Activated effector memory CD4-positive, alpha-beta T cell treated with Interleukin-2 at 50 U/mL for 16 hours (primary cell): ENCODE measurements at places on chromosomes 5 and 9.

DNA sequence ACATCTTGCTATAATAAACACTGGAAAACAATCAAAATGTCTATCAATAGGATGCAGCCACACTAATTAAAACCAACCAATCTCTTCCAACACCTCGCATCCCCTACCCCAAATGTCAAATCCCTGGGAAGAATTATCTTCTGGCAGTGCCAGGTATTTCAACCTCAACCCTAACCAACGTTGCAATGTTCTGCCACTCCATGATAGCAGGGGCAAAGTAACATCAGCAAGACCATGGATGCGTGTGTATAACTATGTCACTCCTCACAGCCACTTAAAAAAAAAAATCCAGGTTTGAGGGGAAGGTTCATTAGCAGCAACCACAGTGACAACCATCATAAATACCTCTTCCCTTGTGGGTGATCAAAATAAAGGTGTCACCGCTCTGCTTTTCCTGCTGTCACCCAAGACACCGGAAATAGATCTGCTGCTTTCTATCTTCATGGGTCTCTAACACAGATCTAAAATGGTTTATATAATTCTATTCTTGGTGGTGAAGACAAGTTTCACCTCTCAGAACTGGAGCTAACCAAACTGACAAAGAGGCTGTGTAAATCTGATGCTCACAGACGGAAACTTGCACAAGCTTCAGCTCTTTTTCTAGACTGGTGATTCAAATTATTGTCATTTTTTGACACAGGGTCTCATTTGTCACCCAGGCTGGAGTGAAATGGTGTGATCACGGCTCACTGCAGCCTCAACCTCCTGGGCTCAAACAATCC lies 9.9 kb downstream of the HSPA9 start:
- DNase-seq, result no peak

DNA sequence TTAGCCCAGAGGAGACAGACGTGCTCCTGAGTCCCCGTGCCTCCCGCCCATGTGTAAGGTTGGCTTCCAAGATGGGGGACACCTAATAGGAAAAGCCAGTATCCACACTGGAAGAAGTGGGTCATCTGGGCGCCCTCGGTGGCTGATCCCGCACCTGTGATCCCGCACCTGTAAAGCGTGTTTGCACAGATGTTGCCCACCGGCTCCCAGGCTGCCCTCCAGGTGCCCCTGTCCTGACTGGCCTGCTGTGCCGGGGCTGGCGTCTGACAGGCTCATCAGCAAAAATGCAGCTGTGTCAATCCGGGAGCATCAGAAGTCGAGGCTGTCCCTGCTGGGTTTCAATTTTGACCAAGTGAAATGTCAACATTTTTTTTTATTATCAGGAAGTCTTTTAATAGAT lies 88.5 kb downstream of the IRX1 start:
- DNase-seq, result no peak

DNA sequence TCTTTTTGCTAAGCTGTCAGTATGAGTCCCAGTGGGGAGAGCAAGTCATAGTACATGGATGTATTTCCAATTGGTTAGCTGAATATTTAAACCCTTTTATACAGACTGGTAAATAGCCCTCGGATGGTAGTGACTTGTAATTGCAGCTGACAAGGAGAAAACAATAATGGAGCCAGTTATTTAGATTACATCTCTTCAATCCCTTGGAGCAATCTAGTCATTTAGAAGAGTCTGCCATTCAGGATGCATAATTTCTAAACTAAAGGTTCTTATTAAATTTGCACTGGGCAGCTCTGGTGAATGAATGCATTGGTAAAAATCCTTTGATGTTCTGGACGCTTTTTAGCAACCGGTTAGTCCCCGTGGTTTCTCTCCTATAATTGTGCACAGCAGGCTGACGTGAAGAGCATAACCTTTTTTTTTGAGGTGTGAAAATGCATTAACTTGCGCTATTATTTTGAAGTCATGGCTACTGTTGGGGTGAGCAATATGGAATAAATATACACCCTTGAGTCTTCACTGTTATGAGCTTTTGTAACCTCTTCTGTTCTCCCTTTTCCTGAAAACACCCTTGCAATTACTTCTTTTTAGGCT lies 158.6 kb upstream of the CD180 start:
- DNase-seq, result no peak

DNA sequence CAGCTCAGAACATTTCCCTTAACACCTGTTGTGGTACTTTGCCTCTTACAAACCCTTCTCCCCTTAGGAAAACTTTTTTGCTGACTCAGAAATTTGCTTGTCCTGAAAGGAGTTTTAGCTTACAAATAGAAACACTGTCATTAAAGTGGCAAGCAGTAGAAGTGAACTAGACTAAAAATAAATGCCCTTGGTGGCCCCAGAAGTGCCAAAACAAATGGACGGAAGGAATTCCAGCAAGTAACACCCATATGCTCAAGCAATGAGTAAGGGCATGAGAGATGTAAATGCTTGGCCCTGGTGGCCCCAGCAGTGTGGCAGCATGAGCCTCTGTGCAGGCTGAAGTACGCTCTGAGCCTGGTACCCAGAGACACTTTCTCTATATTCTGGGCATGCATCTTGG lies 8.6 kb downstream of the VLDLR start:
- no peak for DNase-seq

DNA sequence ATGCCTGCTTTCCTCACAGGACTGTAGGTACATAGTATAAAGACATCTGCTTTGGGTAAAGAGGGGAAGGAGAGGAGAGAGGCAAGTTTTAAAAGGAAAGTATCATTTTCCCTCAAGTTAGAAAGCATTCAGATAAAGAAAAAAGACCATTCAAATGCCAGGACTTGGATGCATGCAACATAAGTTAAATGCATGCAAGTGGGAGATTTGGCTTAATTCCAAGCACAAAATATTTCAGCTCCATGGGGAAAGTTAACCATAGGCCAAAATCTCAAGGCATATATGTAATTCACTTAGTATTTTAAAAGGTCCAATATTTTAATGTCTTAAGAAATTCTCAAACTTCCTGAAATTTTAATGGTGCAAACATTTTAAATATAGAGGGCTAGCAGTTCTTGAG lies 36.4 kb downstream of the POU5F2 start:
- no peak for DNase-seq

GRCh38 chr5:153084511-153084910 lies 406.0 kb upstream of the GRIA1 start:
- no peak for DNase-seq

DNA sequence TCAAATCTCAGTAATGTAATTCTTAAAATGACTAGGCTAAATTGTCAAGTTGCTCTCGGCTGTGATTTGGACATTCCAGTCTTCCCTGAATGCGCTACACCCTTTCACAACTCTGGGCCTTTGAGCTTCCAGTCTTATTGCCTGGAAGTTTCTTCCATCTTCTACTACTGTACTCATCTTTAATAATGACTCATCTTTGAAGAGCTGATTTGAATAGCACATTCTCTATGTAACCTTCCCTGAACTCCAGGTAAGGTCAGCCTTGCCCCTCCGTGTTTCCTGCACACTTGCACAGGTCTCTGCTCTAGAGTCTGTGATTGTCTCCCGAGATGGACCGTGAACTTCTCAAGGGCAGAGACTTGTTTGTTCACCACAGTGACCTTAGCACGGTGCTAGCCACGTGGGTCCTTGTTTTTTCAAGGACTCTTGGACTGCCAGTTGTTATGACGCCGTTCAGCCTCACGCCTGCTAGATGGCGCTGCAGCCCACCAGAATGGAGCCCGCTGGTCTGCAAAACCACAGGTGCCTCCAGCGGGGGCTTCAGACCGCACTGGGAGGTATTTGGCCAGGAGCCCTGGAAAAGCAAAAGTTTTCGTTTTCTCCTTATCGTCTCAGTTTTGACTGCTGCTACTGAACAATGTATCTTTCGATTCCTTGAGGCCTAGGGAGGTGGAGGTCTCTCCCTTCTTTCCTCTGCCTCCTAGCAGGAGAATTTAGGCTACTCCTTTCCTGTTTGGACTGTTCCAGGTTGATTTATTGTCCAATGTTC lies 44.4 kb downstream of the SEC61B start:
- peak; percentile 12 for DNase-seq

DNA sequence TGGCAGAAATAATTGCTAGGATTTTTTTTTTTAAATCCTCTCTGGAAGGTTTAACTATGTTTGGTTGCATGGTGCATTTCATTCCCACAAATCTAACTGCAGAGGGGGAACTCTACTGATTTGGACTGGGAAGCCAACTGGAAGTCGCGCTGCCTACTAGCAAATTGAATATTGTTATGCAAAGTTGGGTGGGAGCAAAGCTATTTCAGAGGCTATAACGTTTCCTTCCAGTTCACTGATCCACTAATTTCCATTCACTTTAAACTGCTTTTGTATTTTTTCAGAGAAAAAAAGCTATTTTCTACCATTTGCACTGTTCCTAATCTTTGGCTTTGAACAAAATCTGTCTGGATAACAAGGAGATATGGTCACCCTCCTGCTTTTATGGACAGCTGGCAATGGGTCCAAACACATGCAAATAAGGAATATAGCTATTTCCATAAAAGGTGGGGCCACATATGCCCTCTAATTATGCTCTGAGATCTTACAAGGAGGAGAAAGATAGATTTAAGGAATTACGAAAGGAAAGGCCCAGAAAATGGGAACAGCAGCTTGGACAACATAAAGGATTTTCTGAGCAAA lies 40.1 kb downstream of the MACIR start:
- DNase-seq, result no peak

DNA sequence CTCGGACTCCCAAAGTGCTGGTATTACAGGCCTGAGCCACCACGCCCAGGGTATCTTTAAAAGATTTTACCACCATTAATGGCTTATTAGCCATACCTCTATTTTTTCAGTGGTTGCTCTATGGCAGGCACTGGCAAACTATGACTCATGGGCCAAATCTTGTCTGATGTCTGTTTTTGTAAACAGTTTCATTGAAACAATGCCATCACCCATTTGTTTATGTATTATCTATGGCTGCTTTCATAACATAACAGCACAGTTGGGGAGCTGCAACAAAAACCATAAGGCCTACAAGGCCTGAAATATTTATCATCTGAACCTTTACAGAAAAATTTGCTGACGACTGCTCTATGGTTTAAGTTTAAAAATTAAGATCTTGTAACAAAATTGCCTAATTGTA lies 66.8 kb downstream of the SLC38A9 start:
- no peak for DNase-seq

DNA sequence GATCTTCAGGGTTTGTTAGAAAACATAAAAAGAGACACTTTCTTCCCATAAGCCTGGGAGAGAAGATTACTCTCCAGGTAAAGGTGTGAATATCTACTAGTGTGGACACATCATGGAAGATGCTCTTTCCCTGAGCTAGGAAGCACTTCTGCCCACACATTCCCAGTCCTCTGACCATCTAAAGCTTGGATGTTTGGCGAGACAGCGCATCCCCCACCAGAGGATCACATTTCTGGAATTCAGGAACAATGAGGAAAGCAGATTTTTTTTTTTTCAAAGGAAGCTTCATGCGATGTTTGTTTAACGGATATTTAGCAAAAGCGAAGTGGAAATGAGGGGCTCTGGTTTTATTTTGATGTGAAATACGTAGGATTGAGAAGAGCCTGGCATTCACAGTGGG lies 6.2 kb downstream of the SVEP1 start:
- no peak for DNase-seq

DNA sequence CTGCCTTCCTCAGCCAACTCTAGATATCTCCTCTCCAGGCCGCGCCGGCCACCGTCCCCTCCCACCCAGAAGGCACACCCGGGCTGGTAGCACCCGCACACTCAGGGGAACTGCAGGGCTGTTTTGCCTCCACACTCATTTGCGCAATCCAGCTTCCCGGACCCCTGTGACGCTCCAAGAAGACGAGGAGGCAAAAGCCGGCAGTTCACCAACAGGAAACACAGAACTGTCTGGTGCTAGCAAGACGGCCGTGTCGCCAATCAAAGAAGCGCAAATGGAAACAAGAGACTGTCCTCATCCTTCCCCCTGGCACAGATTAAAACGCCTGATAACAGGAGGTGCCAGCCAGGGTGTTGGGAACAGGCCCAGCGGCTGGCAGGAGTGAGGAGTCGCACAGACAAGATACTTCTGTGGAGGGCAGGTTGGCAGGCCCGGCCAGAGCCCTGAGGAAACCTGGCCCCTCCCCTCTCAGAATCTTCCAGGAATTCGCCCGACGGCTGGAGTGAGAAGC lies 7.8 kb downstream of the AGPAT2 start:
- no peak for DNase-seq

GRCh38 chr5:158294701-158295100 lies 435.8 kb upstream of the CLINT1 start:
- DNase-seq, result no peak

DNA sequence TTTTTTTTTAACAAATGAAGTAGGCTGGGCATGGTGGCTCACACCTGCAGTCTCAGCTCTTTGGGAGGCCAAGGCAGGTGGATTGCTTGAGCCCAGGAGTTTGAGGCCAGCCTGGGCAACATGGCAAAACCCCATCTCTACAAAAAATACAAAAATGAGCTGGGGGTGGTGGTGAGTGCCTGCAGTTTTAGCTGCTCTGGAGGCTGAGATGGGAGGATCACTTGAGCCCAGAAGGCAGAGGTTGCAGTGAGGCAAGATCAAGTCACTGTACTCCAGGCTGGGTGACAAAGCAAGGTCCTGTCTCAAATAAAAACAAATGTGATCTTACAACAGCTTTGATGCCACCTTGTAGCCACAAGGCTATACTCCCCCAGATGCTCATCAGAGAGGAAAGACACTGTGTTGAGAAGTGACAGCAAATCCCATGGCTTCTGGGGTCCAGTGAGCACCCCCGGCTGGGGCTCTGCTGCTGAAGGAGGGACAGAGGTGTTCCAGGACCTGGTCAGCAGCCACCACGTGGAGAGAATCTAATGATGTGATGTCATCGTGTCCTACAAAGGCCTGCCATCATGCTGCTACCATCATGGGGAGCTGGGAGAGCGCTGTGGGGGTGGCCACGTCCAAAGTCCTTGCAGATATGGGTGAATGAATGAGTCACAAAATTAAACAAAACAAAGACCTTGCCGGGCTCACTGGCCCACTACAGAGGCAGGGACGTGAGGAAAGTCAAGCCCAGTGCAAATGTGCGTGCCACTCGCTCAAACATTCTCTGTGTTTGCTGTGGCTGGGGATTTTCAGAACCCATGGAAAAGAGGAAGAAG lies 60.7 kb downstream of the PRRT1B start:
- DNase-seq, result no peak

- DNase-seq, result no peak
Observed at GRCh38 chr9:72827950-72828731, 124.7 kb downstream of the ALDH1A1 start.

- no peak for DNase-seq
Observed at GRCh38 chr9:116370556-116370955, 217.0 kb downstream of the PAPPA start.

GRCh38 chr5:157993986-157994691 lies 135.2 kb upstream of the CLINT1 start:
- DNase-seq, result peak; percentile 9

DNA sequence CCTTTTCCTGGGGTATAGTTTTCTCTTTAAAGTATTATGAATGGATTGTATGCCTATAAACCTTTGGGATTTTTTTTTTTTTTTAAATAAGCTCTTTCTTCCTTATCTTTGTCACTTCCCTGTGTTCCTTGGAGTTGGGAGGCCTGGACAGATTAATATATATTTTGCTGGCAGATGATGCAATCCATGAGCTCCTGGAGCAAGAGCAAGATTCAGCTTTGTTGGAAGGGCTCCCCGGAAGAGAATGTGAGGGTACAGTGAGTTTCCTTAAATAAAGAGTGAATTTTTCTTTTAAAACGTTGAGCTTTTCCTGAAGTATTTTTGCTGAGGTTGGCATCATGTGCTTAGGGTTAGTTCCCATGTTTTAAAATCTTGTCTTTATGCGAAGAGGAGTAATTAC lies 98.7 kb upstream of the SLC28A3 start:
- DNase-seq, result no peak
